Umbilical cord (tissue), 2 donors: ENCODE measurements at places on chromosomes 2 and 18. TPM values are rescaled to one million over a fixed set of nuclear protein-coding genes. Genes with fewer than 3 reads are reported as not detected.

Gene ACMSD
- 3.1 TPM for total RNA-seq

DNA sequence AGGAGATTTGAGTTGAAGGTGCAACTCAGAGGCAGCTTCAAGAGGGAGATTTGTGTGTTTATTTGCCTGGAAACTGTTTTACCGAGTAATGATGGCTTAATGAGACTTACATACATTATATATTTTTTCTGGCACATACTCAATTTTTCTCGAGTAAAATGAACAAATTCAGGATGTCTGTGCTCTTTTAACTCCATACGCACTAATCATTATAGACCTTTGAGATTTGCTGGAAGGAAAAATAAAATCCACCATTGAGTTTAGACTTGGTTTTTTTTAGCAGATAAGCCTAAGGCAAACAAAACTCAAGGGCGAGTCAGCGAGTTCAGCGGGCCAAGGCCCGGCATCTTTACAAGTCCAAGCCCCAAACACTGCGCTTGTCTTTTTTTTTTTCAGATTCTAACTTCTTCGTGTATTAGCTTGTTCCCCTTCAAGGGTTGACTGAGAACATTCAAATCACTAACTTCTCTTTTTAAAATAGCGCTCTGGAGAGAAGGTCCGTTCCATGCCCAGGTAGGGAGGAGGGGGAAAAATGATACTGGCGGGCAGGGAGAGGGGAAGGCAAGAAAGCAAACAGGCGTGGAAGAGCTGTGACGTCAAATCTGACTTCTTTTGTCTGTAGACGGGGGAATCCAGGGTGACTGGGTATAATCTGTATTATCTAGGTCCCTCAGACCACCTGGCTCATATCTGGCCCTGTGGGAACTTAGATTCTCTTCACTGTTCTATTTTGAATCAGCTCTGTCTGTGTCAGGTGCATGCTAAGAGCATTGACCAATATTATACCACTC is 72.7 kb upstream of the MAP3K20 start:
- peak; percentile 29 for DNase-seq

Gene ASXL3
- total RNA-seq: 15.9 TPM

- no peak for DNase-seq
Measured at GRCh38 chr2:201441409-201441808, 9.8 kb downstream of the TRAK2 start.

DNA sequence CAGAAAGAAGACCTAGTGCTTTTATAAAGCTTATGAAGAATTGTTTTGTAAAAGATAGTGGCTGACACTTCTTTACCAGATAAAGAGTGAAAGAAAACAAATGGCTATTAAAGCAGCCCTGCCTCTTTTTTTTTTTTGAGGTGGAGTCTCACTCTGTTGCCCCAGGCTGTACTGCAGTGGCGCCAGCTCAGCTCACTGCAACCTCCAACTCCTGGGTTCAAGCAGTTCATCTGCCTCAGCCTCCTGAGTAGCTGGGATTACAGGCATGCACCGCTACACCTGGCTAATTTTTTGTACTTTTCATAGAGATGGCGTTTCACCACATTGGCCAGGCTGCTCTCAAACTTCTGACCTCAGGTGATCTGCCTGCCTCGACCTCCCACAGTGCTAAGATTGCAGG is 12.9 kb downstream of the ARPC2 start:
- no peak for DNase-seq

DNA sequence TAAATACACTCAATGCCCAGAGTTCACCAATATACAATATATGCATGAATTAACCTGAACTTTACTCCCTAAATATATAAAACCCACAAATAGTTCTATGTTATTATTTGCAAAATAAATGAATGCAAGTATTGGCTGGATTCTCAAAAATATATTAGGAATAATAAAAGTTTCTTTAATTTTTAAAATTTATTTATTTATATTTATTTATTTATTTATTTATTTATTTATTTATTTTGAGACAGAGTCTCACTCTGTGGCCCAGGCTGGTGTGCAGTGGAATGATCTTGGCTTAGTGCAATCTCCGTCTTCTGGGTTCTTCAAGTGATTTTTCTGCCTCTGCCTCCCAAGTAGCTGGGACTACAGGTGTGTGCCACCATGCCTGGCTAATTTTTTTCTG is 88.7 kb upstream of the TMEFF2 start:
- no peak for DNase-seq

Gene RNF138
- 19.3 TPM for total RNA-seq
